T1000 (cell line): ENCODE measurements at places on chromosomes 4 and X.

- DNase-seq = peak; percentile 10
Observed at GRCh38 chr4:8192748-8193738, 6.0 kb upstream of the SH3TC1 start.

GRCh38 chr4:158428242-158428641 is 93.4 kb upstream of the RXFP1 start:
- DNase-seq = no peak

GRCh38 chr4:176794151-176794550 is 1.4 kb upstream of the VEGFC start:
- peak; percentile 16 for DNase-seq

- no peak for DNase-seq
Observed at GRCh38 chrX:111837197-111837596, 38.8 kb upstream of the TRPC5OS start.

DNA sequence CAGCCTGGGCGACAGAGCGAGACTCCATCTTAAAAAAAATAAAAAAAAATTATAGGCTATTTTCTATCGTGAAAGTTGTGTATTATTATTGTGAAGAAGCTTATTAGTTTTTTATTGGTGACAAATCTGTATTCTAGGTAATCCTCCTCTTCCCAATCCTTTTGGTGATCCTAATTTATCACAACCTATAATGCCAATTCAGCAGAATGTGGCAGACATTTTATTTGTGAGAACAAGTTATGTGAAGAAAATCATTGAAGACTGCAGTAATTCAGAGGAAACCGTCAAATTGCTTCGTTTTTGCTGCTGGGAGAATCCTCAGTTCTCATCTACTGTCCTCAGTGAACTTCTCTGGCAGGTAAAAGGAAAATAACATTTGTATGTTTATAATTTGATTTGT is 109.4 kb upstream of the DDX3X start:
- no peak for DNase-seq

DNA sequence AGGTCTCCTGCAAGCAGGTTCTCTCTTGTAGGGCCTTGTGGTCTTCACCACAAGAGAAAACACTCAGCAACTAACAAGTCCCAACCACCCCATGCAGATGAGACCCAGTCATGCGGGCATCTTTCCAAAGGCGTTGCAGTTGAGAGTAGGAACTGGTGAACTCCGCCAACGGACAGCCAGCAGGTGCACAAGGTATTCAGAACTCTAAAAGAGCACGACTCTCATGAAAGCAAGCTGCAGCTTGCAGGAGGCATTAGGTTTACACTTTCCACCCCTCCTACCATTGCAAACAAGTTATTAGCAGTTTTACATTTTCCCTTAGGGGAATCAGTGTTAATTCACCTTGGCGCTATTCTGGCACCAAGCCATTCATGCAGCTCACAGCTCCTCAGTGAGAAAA is 173.4 kb upstream of the KIT start:
- no peak for DNase-seq

GRCh38 chr4:95045429-95045828 is 287.7 kb downstream of the BMPR1B start:
- no peak for DNase-seq

GRCh38 chr4:33959519-33959918 is 2284.8 kb downstream of the ARAP2 start:
- no peak for DNase-seq

DNA sequence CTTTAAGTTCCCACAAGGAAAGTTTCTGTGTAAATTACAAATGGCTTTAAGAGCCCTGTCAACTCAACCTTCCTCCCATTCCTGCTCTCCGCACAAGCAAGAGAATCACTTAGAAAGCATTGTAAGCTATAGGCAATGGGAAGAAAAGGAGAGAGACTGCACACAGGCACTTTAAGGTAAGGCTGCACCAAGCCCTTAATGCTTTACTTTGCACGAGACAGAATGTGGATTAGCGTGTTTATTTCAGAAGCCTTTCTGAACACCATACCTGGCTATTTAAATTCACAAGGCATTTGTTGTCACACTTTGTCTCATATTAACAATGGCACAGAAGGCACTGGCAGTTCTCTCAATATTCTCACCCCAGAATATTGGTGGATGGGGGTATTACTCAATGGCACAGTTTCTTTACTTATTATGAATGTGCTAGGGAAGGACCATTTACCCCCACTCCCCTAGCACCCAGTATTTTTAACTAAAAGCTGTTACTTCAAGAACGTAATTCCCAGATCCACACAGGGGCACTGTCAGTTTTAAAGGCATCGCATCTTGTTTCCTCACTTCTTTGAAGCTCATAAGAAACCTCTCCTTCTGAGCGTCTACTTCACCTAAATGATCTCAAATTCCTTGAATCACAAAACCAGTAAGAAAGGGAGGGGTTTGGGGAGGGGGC is 150.0 kb downstream of the MAML3 start:
- no peak for DNase-seq

GRCh38 chrX:78944351-78944750 is 840 bp upstream of the P2RY10 start:
- no peak for DNase-seq

DNA sequence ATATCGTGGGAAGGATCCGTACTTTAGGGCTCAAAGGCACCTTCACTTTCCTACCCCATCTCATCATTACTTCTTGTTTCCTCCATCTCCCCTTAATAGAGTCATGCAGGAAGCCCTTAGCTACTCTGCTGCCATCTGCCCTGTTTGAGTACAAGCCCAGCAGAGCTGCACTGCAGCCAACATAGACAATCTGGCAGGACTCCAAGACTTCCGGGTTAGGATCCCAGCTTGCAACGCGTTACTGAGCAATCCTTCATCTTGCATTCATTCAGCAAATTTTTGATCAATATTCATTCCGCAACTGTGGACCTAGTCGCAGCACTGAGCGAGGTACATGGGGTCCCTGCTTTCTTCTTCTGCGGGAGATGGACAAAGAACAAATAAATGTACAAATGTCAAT is 344.9 kb downstream of the BCOR start:
- DNase-seq = no peak

DNA sequence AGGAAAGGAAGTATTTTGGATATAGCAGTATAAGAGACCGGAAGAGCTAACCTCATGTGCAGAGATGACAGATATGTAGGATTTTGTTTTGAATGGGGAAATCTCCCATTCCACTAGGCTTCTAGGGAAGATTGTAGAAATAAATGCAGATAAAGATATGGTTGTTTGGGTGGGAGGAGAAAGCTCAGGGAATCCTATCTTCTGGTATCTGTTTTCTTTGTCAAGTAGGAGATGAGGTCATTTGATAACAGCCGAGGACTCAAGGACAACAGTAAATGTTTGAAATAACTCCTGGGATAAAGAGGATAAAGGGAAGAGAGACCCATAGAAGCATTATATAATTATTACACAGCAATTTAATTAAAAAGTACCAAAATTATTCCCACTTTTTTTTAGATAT is 24.7 kb upstream of the ZMAT1 start:
- no peak for DNase-seq

DNA sequence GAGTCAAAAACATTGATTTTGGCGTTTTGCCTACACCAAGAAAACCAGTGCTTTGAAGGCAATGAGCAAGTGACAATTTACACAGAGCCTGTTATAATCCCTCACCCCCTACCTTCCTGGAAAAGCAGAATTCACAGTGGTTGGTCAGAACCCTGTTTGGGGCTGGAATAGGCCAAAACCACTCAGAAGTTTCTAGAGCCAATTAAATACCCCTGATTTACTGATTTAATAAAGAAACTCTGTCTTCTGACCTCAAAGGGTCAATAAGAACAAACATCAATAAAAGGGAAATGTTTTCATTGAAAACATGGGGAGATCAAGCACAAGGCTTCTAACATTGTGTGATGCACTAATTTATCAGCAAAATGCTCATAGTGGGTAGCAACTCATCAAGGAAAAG is 116.3 kb downstream of the UNC5C start:
- DNase-seq = no peak

DNA sequence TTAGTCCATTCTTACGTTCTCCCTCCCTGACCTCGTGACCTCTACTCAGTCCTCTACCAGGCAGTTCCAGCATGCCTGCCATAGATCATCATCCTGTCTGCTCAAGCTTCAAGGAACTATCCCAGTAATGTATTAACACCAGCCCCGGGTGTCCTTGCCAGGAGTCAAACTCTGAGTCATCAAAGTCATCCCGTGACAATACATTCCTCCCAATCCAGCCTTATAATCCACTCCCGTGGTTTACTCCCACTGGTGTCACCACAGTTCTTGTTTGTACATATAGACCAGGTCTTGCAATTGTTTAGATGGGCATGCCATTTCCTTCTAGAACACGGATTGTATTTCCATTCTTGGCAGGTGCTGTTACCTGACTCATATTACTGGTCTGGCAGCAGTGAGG is 68.7 kb upstream of the TAB3 start:
- no peak for DNase-seq

DNA sequence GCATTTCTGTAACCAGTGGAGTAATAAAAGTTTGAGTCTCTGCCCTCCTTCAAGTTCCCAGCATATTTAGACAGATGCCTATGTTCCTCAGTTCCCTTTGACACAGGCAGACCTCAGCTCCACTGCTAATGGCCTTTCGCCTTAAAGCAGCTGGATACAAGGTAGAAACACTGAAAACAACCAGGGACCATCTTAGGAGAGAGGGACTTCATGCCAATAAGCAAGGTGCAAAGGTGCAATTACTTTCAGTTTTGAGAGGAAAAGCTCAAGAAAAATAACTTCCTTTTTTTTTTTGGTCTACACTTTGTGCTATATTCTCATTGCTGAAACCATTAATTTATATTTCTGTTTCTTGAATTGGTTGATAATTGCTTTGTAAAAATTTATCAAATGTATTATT is 781.9 kb upstream of the GALNTL6 start:
- no peak for DNase-seq

DNA sequence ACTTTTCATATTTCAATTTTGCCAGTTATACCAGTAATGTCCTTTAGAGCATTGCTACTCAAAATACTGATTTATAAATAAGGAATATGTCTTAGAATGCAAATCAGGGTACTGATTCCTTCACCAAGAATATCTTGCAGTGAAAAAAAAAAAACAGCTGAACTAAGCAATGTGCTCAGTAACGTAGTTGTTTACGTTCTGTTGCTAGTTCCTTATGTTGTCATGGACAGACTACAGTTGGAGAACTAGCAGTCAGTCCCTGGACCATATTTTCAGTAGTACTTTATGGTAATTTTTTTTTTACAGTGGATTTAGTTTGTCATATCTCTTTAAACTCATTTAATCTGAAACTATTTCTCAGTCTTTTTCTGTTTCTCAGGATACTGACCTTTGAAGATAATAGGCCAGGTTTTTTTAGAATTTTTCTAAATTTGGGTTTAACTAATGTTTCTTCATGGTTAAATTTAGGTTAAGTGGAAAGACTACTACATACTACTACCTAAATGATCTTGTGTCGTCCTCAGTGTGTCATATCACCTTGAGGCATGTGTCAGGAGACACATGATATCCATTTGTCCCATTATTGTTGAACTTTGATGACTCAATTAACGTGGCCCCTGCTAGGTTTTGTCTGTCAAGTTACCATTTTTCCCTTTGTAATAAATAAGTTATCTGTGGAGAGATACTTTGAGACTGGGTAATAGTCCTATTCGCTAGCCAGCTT is 21.0 kb downstream of the SMARCAD1 start:
- DNase-seq = no peak

DNA sequence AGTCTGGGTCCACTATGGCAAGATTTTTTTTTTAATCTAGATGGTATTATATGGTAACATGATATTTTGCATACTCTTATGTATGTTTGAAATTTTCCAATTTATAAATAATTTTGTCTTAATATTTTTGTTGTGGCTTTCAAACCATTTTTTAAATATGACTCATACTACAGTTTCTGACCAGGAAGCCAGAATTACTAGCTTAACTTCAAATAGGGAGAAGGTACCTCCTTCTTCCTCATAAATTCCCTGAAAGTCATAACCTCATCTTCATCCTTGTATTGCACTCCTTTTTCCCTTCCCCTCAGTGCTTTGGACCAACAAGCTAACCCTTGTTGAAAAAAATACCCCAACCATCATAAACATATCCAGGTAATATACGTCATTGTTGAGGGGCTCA is 21.6 kb downstream of the ARAP2 start:
- DNase-seq = no peak

DNA sequence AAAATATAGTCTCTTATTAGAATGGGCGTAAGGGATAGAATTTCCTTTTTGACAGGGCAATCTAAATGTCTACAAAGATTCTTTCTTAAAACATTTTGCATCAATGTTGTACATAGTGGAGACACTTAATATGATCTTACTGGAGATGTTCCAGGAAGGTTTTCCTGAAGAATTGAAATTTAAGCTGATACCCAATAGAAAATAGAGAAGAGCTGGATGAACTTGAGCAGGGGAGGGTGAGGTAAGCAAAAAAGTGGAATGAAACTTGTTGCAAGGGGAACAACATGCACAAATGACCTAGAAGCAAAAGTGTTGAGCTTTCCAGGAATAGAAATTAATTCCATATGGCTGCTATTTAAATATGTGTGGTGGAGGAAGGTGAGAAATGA is 19.7 kb downstream of the SLAIN2 start:
- no peak for DNase-seq

DNA sequence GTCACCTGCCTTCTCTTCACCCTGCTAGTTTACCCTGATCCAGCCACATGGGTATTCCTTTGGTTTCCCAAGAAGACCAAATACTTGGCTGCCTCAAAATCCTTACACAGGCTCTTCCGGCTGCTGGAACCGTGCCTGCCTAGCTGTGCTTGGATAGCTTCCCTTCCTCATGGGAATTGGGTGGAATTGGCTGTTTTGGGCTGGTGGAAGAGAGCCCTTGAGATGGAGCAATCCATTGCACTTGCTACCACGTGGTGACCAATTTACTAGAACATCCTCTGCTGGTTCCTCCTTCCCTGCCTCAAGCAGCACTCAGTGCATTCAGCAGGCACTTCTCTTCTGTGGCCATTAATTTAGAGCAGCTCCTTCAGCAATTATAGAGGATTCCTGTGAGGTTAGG is 119.3 kb upstream of the AP1S2 start:
- DNase-seq = no peak

- DNase-seq = no peak
Observed at GRCh38 chr4:52850406-52851124, 11.6 kb upstream of the RASL11B start.

- peak; percentile 59 for DNase-seq
Observed at GRCh38 chr4:41734371-41734770, 14.2 kb downstream of the PHOX2B start.

DNA sequence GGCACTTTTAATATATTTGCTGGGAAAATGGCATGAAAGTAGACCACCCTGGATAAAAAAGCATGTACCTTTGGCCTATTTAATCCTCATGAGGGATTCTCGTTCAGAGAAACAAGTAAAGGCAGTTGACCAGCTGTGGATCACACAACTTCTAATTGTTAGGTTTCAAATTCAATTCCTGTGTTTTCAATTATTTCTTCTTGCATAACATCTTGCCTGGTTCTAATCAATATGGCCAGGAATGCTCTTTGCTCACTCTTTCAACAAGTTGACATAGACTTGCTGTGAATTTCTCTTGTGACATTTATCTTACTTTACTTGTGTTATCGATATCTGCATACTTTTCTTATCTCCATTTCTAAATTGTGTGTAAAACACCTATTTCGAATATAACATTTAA is 211.8 kb downstream of the SLC7A11 start:
- no peak for DNase-seq

- no peak for DNase-seq
Observed at GRCh38 chr4:114827651-114828050, 229.0 kb downstream of the UGT8 start.

GRCh38 chr4:85632981-85633380 is 158.0 kb downstream of the ARHGAP24 start:
- DNase-seq = no peak
